ENCODE measurements at places on chromosomes 16 and 17.

GRCh38 chr17:8360260-8360659 lies 16.2 kb downstream of the KRABD2 start:
- no peak for DNase-seq

DNA sequence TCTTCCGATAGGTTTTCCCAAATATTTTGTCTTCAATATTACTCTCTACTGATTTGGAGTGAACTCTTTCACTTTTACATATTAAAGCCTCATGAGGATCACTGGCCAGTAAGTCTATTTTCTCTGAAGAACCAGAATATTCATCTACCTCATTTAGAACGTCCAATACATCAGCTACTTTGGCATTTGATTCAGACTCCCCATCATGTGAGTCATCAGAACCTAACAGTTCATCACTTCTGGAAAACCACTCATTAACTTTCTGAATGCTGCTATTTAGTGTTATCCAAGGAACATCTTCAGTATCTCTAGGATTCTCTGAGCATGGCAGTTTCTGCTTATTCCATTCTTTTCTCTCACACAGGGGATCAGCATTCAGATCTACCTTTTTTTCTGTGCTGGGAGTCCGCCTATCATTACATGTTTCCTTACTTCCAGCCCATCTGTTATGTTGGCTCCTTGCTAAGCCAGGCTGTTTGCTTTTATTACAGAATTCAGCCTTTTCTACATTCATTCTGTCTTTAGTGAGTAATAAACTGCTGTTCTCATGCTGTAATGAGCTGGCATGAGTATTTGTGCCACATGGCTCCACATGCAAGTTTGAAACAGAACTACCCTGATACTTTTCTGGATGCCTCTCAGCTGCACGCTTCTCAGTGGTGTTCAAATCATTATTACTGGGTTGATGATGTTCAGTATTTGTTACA lies 30.9 kb downstream of the BRCA1 start:
- DNase-seq = no peak

- DNase-seq = no peak
These were observed 25.8 kb downstream of the SOX8 start for GRCh38 chr16:1007284-1007850.

DNA sequence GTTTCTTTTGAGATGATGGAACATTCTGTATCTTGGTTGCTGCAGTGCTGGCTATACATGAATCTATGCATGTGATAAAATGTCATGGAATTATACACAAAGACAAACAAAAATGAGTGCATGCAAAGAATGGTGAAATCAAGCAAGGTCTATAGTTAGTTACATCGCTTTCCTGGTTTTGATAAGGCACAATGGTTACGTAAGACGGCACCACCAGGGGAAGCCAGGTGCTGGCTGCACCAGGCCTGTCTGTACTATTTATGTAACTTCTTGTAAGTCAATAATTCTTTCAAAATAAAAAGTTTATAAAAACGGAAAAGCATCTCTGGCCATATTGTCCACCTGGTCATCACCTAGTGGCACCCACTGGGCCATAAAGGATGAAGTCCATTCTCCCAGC lies 46.5 kb downstream of the ARHGAP27 start:
- no peak for DNase-seq

DNA sequence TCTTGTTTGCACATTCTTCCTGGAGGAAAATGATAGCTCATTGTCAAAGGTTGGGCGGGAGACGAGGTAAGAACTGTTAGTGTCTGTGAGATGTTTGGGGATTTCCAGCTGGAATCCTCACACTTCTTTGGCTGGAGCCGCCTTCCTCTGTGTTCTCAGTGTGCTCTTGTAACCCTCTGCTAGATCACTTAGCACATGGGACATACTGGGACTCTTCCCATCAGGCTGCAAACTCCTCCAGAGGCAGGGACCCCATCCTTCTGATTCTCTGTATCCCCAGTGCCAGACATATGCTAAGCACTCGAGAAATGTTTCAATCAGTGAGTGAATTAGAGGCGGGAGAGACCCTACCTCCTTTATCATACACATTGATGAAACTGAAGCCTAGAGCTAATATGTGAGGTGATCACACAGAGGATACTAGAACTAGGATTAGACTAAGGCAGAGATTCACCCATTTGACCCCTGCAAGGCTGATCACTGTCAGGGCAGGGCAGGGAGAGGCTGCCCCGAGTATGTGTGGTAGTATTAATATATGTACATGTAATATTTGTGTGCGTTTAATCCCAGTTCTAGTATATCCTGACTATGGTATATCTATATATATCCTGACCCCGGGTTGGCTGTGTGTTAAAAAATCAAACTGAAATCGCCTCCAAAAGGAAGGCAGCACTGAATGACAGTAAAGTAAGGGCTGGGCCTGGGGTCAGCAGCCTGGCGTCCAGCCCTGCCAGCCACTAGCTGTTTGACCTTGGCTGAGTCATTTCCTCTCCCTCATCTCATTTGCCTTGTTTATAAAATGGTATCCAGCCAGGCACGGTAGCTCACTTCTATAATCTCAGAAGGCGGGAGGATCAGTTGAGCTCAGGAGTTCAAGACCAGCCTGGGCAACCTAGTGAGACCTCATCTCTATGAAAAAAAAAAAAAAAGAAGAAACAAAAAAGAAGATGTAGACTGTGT lies 75.5 kb upstream of the TBX2 start:
- no peak for DNase-seq

GRCh38 chr17:3924512-3925350 lies 8.5 kb upstream of the P2RX1 start:
- no peak for DNase-seq

DNA sequence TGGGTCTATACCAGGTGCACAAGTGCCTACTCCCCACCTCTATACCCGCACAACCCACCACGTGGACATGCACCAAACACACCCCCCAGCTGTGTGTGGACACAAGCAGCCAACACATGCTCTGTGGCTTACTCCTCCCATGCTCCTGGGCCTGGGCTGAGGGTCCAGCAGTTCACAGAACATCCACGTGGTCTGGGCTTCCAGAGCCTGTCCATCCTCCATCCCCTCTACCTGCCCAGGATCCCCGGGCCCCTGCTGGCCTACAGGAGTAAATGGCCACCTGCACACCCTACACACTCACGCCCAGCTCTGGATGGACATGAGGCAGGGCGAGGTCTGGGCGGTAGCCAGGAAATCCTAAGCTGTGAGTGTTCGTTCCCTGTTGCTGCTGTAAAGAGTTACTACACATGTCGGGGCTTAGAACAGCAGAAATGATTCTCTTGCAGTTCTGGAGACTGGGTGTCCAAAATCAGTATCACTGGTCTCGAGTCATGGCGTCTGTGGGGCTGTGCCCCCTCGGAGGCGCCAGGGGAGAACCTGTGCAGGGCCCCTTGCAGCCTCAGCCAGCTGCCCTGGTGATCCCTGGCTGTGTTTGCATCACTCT lies 15.0 kb upstream of the RAI1 start:
- DNase-seq = no peak

GRCh38 chr17:18968945-18969887 lies 17.3 kb downstream of the SLC5A10 start:
- no peak for DNase-seq

Measured in C1 segment of cervical spinal cord (tissue), 14 donors.